Stimulated activated CD4-positive, alpha-beta T cell treated with anti-CD3 and anti-CD28 coated beads, Interleukin-1b, Interleukin-23, amount 100 ng/mL, for 1 hour (primary cell): ENCODE measurements at places on chromosomes 3 and 15.

GRCh38 chr15:63942486-63943365 is 103.6 kb downstream of the DAPK2 start:
- DNase-seq = no peak

DNA sequence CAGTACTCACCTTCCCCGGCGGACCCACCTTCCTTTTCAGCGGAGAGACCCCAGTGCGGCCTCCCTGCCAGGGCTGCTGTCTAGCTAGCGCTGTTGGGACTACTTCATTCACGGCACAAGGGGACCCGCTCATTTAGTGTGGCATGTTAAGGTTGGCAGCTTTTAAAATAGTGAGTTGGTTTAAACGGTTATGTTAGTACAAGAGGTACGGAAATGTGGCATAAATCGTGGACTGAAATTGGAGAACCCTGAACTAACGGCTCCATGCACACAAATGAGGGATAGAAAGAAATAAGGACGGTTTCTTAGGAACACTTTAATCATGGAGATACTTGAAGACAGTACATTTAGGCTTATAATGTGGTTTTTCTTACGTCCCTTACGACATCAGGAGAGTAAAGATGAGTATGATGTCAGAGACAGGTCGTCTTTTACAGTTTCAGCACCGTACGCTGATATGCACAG is 752 bp downstream of the CEP63 start:
- no peak for DNase-seq

DNA sequence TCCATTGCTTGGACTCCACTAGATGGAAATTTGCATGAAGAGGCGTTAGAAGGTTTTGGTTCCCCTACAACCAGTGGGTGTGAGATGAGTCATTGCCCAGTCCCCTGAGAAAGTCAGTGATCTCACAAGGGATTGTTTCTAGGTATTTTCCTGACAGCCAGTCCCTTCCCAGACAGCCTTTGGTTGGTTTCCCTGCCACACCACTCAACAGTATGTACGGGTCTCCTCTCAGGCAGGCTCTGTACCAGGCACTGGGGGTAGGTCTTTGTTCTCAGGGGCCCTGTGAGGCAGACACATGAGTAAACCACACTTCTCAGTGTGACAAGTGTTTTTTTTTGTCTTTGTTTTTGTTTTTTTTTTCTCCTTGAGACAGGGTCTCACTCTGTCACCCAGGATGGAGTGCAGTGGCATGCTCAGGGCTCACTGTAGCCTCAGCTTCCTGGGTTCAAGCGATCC is 4.0 kb downstream of the LAMP3 start:
- DNase-seq = peak; percentile 17

GRCh38 chr15:40886586-40886985 is 7.7 kb upstream of the VPS18 start:
- DNase-seq = no peak

DNA sequence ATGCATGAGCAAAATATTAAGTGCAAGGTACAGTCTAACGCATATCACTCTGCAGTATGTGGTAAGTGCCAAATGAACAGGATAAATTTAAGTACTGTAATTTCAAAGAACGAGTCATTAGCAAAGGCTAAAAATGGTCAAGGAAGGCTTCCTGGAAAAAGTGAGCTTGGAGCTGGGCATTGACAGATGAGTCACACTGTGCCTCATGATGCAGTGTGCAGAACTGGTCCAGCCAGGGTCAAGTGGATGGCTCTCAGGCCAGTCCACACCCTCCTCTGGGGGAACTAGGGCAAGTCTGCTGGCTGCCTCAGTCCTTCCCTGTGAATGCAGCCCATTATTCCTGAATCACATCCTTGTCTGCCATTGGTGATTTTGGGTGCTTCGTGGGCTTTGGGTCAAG is 76.3 kb downstream of the CACNA1D start:
- no peak for DNase-seq

DNA sequence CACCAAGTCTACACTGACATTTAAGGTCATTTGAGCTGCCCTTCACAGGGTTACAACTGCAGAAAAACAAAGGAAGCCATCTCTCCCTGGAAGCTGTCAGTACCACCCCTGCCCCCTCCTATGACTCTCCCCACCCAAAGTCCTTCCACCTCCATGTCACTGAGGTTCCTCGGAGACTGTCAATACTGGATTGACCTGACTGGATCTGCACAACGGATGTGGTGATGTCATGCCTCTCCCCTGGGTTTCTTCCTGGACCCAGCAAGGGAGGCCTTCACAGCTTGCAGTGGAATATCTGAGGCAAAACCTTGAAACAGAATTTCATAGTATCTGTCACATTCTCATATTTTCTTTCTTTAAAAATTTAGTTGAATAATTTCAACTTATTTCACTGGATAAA is 153.5 kb downstream of the CLSTN2 start:
- DNase-seq = no peak

DNA sequence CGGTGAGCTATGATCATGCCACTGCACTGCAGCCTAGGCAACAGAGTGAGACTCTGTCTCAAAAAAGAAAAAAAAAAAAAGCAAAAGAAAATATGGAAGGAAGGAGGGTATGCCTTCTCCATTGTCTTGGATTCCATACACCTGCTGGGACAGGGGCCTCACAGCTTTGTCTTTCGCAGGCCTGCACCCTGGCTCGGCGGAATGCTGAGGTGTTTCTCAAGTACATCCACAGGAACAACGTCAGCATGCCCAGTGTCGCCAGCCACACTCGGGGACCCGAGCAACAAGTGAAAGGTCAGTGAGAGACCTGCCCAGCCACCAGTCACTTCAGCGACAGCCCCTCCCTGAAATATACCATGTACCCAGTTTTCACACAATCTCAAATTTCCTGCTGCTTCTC is 288.5 kb upstream of the UMPS start:
- DNase-seq = no peak

DNA sequence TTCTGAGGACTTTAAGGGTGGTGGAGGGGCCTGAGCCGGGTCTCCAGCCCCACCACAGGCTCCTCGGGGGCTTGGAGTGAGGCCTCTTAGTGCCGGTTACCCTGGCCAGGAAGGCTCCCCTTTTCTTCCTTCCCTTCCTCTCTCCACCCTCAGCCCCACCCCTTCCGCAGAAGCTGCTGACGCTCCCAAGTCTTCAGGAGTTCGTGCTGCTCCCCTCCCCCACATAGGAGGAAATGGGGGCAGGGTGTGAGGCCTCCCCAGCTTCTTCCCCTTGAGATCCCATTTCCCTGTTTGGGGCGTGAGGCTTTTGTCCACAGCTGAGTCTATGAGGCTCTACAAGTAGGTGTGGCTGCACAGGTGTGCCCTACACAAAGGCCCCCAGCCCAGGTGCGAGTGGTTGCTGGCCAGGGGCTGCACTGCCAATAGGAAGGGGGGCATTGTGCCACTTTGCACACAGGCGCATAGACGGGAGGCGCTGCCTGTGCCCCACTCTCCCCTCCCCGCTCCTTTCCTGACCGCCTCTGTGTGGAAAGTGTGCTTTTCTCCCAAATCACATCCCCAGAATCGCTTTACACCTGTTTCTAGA is 915 bp upstream of the CALML4 start:
- no peak for DNase-seq

- DNase-seq = no peak
These were observed 101.5 kb upstream of the CBLB start for GRCh38 chr3:105970283-105970682.

DNA sequence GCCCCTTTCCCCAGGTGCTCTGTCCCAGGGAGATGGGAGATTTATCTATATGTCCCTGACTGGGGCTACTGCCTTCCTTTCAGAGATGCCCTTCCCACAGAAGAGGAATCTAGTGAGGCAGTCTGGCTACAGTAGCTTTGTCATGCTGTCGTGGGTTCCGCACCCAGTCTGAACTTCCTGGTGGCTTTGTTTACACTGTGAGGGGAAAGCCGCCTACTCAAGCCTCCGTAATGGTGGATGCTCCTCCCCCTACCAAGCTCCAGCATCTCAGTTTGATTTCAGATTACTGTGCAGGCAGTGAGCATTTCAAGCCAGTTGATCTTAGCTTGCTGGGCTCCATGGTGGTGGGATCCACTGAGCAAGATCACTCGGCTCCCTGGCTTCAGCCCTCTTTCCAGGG is 35.4 kb upstream of the SLC7A14 start:
- DNase-seq = no peak

DNA sequence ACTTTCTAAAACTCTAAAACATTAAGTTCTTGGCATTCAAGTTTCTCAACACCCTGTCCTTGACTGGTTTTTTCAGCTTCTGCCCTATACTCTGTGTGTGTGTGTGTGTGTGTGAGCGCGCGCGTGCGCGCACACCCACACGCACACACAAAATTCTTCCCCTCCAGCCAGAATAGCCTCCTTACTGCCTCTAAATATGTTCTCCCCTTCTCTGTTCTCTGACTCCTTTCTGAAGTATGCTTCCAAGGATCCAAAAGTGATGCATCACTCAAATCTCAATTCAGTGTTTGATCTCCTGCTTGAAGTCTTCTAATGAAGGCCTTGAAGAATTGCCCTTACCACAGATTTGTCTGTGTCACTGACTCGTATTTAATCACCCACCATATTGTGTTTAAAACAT is 129.8 kb downstream of the SLC25A26 start:
- no peak for DNase-seq

GRCh38 chr3:61908382-61908781 is 347.0 kb downstream of the PTPRG start:
- no peak for DNase-seq
